ENCODE measurements at places on chromosomes 5 and 9.

GRCh38 chr9:28688172-28688571, 1114.9 kb upstream of the C9orf72 start:
- DNase-seq: no peak

DNA sequence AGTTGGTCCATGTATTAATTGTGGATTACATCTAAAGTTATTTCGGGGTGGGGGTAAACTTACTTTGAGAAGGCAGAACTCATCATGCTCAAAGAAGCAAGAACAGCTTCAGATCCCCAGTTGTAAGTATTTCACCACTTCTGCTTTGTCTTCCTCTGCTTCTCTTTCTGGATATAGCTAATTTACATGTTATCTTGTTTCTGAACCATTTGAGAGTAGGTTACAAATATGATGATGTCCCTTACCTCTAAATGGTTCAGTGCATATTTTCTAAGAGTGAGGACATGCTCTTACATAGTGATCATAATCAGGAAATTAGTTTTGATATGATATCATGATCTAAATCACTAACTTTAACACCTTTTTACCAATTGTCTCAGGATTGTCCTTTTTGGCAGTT, 11.9 kb downstream of the TRIO start:
- DNase-seq: no peak

DNA sequence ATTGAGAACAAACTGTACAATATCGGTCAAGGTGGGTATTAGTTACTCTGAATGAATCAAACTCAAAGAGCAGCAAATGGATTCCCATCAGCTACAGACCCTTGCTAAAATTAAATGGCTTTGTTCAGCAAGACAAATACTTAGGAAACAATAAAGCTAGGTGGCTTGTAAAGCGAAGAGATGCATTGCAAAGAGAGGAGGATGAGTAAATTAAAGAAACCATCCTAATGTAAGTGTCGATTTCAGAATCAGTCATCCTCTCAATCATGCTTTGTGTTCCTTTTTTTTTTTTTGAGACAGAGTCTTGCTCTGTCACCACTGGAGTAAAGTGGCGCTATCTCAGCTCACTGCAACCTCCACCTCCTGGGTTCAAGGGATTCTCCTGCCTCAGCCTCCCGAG, 359.2 kb upstream of the ZNF462 start:
- no peak for DNase-seq

DNA sequence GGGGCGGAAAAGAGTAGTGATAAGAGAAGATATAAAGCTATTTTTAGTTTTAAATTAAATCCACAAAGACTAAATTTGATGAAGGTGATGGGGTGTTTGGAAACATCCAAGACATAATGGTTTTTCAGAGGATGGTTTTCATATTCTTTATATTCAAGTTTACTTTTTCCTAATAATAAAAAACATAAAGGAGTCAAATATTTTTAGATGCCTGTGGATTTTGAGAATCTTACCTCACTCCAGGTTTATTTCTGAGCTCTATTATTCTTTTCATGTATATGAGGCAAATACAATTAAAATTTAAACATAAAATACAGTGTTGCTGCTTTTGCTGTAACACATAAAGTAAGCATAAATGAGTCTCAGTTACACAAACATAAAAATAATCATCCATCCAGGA, 22.2 kb downstream of the MRPS30 start:
- DNase-seq: no peak

GRCh38 chr9:96318921-96319565, 17.1 kb upstream of the HSD17B3 start:
- DNase-seq: no peak

GRCh38 chr5:11222169-11222568, 461.1 kb upstream of the DAP start:
- DNase-seq: no peak

DNA sequence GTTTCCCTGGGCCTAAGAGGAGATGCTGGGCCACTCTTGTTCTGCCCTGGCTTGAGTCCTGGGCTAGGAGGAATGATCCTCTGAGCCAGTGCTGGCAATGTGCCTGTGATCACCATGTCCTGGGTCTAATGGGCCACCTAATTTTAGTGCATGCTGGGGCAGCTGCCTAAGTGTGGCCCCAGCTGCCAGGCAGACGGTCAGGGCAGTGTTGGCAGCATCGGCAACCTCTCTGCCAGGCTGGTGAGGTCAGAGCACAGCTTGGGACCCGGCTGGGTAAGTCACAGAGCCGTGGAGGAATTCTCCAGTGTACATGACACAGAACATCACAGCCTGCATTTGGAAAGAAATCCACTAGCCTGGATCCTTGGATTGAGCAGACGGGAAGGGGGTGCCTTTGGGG, 21.4 kb upstream of the PITX1 start:
- DNase-seq: no peak

DNA sequence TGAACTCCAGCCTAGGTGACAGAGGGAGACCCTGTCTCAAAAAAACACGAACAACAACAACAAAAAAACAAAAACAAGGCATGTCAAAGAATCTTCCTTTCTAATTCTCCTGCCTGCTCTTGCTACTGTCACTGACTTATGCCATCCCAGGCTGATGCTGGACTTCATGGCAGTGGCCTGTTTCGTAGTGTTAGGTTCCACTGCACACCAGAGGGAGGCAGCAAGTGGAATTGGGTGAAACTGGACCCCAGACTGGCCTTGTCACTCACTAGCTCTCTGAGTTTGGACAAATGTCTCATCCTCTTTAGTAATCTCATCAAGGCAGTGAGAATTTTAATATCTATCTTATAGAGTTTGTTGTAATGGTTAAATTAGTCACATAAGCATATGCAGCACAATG, 12.9 kb downstream of the NIM1K start:
- no peak for DNase-seq

GRCh38 chr9:86676396-86676795, 270.9 kb downstream of the GAS1 start:
- no peak for DNase-seq

- DNase-seq: no peak
Observed at GRCh38 chr9:4464911-4465513, 25.3 kb upstream of the SLC1A1 start.

GRCh38 chr5:61293071-61293470, 39.0 kb upstream of the ZSWIM6 start:
- DNase-seq: no peak

GRCh38 chr9:72872718-72873117, 80.1 kb downstream of the ALDH1A1 start:
- no peak for DNase-seq

DNA sequence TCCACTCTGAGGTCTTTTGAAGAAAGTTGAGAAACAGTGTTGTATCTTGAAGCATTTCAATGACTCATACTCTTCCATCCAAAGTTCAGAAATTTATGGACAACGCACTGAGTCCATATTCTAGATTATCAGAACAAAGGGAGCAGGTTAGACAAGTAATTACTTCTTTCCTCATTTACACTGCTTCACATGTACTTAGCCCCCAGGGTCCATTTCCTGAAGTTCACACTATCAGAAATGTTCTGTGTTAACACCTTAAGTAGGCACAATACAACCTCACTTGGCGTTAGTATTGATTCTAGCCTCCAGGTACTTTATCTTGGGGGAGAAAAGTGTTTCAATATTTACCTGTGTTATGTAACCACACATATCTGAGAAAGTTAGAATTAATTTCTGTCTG, 487.9 kb upstream of the DMAC1 start:
- no peak for DNase-seq

DNA sequence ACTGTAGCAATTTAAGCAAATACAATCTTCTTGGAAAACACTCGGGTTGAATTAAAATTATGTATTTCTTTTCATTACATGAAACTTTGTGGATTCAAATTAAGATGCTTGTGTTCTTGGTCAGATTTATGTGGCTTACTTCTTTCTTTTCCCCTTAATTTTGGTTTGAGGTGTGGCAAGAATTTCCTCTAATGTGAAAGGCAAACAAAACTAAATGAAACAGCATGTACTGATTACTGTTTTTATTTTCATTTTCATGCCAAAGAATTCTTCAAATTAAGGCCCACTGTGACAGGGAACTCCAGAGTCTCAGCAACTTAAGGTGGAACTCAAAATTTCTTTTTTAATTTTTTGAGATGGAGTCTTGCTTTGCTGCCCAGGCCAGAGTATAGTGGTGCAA, at the start of gene OMD:
TSS of gene OMD (minus strand) at position 132 of the 400 bp plus-strand sequence. CDS start 6,913 bp downstream, outside the sequence.
- DNase-seq: no peak

DNA sequence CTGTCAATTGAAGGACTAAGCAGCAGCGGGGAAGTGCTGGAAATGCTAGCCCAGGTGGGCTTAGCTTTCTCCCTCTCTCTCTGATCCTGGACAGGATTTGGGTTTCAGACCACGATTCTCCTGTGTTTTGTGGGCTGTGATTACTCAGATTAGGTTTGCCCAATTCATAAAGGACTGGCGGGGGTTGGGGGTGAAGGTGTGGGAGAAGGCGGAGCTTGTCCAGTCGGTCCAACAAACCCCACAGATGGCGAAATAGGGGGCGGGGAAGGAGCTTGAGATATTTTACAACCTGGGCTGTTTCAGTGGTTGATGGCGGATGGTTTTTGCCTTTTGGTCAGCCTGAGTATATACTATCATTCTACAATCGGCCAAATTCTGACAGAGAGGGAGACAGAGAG, 35.2 kb downstream of the PCDHAC2 start:
- DNase-seq: no peak

DNA sequence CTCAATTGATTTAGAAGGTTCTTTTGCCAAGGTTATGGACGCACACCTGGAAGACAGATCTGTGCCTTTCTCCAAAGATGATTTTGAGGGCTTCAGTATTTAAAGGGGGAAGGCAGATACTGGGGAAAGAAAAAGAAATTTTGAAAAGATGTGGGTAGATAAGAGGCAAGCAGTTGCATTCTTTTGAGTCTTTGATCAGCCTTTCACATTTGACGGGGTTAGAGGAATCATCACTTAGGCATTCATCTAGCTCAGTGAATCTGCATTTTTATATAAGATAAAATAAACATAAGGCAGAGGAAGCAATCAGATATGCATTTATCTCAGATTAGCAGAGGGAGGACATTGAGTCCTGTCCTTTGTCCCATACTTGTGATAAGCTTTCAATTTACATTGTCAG, 243.4 kb upstream of the RAI14 start:
- DNase-seq: no peak

GRCh38 chr9:79610019-79610631, 38.4 kb downstream of the TLE4 start:
- DNase-seq: no peak

DNA sequence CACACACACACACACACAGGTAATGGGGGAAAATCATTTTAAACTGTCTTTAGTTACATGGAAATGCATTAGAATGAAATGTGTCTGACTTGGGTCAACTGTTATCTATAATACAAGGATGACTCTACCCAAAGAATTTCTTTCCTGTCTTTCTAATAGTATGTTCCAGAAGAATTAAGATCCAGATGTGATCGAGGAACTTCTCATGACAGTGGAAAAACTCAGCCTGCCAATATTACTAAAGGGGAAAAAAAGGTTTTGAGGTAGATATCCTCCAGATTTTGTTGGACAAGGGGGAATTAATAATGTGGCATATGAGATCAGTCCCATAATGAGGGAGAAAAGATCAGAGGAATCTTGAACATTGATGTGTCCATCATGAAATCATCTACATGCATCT, 190.6 kb upstream of the MAP3K1 start:
- DNase-seq: no peak

GRCh38 chr5:158642879-158643278, 456.8 kb downstream of the EBF1 start:
- DNase-seq: no peak

DNA sequence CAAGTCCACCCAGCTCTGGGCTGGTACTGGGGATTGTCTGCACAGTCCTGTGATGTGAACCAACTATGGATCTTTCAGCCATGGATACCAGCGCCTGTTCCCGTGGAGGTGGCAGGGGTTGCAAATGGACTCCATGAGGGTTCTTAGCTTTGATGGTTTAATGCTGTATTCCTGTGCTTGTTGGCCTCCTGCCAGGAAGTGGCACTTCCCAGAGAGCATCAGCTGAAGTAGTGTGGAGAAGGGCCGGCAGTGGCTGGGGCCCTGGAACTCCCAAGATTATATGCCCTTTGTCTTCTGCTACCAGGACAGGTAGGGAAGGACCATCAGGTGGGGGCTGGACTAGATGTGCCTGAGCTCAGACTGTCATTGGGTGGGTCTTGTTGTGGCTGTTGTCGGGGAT, 1104.8 kb upstream of the COX7C start:
- DNase-seq: no peak

- DNase-seq: no peak
Observed at GRCh38 chr9:123033864-123034601, 566 bp downstream of the GPR21 start.

DNA sequence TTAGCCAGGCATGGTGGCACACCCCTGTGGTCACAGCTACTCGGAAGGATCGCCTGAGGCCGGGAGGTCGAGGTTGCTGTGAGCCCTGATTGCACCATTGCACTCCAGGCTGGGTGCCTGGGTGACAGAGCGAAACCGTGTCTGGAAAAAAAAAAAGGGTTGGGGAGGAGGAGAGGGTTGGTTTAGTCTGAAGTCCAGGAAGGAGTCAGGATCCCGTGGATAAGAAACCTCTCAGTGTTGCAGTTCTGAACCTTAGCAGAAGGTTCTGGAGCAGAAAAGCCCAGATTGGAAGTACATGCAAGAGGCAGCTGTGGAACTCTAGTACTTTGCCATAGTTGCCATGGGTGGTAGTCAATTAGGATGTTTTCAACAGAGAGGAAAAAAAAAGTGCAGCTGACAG, 125.2 kb upstream of the CPEB4 start:
- peak; percentile 41 for DNase-seq

- DNase-seq: no peak
Observed at GRCh38 chr5:133703935-133704334, 91.6 kb upstream of the FSTL4 start.

DNA sequence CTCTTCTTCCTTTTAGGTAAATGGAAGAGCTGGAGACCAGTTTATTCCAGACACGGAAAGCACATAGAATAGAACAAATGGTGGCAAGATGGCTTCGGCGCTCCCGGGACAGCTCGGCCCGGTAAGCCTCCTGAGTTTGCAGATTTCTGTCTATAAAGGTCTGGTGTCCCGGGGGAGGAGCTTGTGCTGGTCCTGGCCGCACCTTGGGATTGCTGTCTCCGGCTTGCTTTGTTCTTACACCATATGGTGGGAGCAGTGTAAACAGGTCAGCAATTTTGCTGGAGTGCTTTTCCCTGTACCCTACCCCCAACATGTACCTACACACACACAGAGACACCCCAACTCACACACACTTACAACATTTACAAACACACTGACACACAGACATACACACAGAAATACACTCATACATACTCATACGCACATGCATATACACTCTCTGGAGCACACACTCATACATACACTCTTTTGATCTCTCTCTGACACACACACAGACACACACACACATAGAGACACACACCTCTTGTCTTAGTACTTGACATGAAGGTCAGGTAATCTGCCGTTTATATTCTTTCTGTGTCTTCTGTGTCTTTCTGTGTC, 42.0 kb downstream of the FRMPD1 start:
- no peak for DNase-seq

- DNase-seq: no peak
Observed at GRCh38 chr5:145110834-145111233, 724.3 kb downstream of the PRELID2 start.

- DNase-seq: peak; percentile 50
Observed at GRCh38 chr9:87324613-87325194, 173.0 kb upstream of the DAPK1 start.
